T-cell (primary cell): ENCODE measurements at places on chromosomes 7 and 10. TPM values are rescaled to one million over a fixed set of nuclear protein-coding genes. Genes with fewer than 3 reads are reported as not detected.

The PLAU gene
- 1.1 TPM for total RNA-seq

DNA sequence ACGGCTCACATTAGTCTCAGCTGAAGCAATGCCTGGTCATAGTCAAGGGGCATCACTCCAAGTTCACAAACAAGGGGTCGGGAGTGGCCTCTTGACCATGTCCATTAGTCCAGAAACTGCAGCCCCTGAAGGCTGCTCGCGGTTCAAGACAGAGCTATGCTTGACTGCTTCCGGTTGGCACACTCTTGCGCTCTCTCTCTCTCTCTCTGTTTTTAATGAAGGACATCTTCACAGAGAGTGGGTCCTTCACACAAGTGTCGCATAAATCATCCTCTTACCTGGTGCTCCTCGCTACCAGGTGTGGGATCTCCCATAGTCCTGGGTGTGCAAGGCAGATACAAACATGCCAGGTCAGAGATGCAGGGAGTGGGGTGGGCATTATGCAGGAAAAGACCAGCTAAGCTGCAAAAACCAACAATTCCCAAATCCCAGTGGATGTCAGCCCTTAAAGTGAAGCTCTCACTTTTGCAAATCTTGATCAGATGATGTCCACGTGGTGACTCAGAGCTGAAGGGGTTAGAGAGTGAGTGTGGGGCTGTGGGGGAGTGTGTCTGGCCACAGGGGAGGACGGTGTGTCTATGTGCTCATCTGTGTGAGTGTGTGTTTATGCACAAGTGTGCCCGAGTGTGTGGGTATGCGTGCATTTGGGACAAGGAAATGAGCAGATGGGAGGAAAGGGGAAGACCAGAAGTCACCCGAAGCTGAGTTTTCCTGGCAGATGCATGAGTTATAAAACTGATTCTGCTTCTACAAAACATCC is 83.7 kb upstream of the PPP2R2D start:
- DNase-seq = no peak

DNA sequence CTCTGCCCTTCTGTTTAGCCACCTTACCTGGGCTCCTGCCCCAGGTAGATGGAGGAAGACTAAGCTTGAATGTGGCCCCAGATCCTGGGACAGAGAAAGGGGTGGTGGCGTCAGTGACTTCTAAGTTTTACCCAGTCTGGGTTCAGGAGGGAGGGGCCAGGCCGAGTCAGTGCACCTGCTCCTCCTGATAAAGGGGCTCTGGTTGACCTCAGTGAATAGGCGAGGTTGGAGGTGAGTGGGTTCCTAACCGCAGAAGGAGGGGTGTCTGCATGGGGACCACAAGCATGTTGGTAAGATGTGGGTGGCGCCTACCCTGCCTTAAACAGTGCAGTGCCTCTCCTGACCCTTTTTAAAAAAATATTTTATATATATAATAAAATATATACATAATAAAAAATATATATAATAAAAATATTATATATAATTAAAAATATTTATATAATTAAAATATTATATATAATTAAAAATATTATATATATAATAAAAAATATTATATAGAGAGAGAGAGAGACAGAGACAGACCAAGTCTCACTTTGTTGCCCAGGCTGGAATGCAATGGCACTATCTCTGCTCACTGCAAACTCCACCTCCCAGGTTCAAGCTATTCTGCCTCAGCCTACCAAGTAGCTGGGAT is 97.3 kb upstream of the GTF2I start:
- no peak for DNase-seq

DNA sequence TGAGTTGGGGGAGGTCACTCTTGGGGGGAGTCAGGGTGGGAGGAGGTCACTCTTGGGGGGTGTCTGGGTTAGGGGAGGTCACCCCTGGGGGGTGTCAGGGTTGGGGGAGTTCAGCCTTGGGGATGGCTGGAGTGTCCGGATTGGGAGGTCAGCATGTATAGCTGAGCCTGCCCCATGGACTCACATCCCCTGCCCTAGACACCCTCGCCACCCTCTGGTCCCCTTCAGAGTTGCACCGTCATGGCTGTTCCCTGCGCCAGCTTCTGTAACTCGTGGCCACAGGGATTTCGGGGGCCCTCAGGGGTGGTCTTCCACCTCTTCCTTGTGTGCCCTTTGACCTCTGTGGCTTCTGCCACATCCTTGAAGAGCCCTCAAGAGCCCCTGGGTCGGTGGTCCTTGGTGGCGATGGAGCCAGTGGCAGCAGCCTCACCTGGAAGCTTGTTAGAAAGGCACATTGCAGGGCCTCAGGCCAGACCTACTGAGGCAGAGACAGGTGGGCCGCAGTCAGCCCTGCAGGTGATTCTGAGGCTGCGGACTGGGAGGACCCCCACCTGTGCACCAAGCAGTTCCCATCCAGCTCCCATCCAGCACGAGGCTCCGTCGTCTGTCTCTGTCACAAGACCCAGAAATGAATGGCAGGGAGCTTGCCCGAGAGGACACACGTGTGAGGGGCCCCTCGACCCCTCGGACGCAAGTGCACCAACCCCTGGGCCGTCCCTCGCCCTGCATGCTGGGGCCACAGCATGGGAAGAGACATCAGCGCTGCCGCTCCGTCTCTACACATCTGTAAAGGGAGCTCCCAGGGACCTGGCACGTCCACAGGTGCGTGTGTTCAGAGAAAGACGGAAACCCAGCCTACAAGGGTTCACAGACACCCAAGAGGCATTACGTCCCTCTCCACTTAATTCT is 44.7 kb upstream of the SUN1 start:
- no peak for DNase-seq

DNA sequence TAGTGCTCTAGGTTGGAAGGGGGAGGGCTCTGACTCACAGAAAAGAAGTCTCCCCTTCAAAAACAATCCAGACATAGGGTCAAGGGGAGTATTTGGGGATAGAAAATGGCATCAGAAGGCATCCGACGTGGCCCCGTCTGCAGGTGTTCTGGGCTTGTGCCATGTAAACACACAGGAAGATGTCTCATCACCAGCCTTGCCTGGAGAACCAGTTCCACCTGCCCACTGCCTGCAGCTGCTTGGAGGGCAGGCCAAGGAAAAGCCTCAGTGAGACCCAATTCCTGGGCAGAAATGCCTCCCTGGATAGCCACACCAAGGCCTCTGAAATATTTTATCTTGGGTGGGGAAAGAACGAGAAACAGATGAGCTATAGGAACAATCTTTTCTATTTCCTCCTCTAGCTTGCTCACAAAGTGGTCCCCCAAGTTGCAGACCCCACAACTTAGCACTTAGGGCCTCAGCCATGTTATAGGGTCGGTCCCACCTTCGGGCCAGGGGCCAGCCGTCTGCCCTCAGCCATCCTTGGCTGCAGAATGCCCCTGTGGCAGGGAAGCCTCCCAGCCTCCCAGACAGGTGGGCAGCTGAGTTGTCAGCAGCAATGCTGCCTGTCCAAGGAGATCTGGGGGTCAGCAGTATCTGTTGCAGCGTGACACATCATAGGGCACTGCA is 54.3 kb upstream of the ECHDC3 start:
- DNase-seq = no peak

DNA sequence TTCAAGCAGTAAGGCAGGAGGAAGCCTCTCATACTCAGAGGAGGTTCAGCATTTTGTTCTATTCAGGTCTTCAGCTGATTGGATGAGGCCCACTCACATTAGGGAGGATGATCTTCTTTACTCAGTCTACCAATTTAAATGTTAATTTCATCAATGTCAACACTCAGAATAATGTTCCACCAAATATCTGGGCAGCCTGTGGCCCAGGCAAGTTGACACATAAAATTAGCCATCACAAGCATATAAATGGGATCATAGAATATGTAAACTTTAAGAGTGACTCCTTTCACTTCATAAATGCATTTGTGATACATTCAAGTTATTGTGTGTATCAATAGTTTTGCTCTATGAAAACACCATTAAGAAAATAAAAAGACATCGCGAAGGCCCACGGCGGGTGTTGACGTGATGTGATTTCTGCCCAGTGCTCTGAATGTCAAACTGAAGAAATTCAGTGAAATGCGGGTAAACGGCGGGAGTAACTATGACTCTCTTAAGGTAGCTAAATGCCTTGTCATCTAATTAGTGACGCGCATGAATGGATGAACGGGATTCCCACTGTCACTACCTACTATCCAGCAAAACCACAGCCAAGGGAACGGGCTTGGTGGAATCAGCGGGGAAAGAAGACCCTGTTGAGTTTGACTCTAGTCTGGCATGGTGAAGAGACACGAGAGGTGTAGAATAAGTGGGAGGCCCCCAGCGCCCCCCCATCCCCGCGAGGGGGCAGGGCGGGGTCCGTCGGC is 536.1 kb upstream of the AUTS2 start:
- DNase-seq = no peak

GRCh38 chr7:72317341-72317740 is 94.8 kb downstream of the CALN1 start:
- DNase-seq = no peak

DNA sequence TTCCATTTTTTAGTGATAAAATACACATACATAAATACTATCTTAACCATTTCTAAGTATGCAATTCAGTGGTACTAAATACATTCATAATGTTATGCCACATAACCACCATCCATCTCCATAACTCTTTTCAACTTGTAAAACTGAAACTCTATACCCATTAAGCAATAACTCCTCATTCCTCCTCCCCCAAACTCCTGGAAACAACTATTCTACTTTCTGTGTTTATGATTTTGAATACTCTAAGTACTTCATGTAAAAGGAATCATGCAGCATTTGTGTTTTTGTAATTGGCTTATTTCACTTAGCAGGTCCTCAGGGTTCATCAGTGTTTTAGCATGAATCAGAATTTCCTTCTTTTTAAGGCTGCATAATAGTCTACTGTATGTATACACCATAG is 131.8 kb downstream of the TES start:
- no peak for DNase-seq

GRCh38 chr10:69320521-69320920 is 42.2 kb downstream of the HK1 start:
- no peak for DNase-seq

DNA sequence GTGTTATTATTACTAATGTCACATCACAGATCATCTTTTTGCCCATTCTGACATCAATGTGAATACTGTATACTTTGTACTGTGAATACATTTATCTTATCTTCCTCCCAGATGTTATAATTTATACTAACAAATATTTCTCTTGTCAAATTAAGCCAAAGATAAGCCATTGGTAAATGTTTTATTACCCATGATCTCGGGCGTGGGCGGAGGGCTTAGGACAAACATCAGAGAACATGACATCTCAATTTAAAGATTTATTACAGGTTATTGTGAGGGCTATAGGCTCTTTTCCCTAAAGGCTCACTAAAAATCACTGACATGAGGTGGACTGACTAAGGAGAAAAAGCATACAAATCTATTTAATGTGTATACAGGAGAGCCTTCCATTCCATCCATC is 58.2 kb upstream of the DGKB start:
- DNase-seq = no peak

DNA sequence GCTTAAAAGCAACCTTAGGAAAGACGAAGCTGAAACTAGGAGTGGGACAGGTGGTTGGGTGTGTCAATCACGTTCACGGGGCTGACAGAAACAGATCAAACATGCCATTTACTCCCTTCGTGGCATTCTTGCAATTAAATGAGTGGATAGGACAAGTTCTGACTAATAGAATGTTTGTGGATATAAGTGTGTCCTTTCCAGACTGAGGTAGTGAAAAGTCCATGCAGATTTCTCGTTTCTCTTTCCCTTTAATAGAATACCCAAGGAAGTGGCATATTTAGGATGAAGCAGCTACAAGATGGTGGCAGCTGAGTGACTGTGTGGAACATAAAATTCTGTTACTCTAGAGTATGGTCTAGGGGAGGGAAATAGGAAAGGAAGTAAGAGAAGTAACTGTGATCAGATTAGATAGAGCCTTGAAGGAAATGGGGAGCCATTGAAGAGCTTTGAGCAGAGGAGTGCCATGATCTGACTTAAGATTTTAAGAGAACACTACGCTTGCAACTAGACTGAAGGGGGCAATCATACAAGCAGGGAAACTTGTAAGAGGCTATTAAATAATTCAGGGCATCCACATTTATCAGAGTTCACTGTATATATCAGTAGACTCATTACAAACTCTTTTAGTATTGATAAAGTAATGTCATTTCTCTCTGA is 46.3 kb upstream of the HYAL4 start:
- DNase-seq = no peak

DNA sequence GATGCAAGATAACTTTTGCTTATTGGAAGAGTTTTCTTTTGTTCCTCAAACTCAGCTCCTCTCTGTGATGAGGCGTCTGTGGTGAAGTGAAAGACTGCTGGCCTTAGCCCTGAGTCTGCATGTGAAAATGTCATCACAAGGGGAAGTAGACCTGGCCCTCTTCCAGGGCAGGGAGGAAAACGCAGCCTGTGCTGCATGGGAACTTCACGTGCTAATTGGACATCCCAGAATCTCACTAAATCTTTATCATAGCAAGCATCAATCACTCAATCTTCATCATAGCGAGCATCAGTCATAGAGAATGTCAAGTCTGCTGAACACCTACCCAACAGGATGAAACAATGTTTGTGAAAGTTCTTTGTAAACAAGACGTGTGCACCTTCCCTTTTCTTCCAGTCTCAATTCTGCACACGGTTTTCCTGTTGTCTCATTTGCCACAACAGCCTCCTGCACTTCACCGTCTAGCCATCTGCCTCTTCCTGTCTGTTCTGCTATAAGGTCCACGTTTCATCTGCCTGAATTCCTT is 314.6 kb downstream of the FRMD4A start:
- DNase-seq = no peak

DNA sequence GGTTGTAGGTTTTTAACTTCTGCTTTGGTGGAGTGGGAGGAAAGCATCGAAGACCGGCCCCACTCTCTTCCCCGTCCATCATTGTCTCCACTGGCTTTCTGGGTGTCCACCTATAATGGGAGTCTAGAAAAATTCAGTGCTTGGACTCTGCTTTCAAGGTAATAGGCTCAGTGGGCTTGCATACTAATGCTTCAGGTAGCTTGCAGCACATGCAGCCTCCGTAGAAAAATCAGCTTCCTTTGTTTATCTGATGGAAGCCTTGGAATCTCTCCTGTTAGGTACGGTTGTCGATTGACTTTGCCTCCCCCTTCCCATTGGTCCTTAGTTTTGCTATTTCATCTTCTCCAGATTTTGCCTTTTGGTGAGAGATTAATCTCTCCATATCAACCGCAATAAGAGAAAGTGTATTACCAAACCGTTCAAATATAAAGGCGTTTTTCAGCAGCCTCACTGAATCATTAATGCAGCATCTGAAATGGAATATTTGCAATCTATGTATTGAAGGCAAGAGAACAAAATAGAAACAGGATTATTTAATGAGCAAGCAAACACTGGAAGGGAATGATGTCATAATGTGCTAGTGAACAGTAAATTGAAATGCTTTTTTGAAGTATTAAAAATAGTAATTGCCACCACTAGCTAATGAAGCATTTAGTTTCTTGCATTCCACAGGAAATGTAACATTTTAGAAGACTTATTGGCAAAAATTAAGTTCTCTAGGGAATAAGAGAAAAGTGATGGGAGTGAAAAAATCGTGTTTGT is 944 bp downstream of the AVL9 start:
- no peak for DNase-seq
